ENCODE measurements at places on chromosomes 12 and 14. TPM values are rescaled to one million over a fixed set of nuclear protein-coding genes. Genes with fewer than 3 reads are reported as not detected.

DNA sequence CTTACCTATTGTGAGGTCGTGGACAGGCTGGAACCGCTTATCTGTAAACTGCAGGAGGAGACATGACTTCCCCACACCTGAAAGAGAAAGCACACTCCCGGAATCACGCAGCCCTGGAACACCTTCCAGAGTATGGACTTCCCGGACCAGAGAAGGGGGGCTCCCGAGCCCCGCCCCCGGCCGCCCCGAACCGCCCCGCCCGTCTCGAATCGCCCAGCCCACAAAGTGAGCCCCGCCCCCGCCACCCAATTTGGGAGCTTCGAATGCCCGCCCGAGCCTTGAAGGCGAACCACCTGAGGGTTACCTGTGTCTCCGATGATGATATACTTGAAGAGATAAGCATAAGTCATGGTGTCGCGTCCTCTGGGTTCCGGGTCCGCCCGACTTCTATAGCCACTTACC, 235 bp downstream of the RAB2B start:
- H3K4me1 ChIP-seq: peaks cover 31% of the 10 kb centered on the region
- peak overlapping the region; percentile 99 for H3K4me3 ChIP-seq
- DNase-seq: no peak
- H3K27ac ChIP-seq: peak overlapping the region; percentile 95

Gene PPFIA2
- total RNA-seq: not detected

Gene MLF2
- 141 TPM for total RNA-seq

Gene HOXC10
- total RNA-seq: not detected

GRCh38 chr12:82857911-82858533, 171.3 kb downstream of the TMTC2 start:
- H3K36me3 ChIP-seq: peaks cover 11% of the 10 kb centered on the region
- H3K4me3 ChIP-seq: no peak overlapping the region
- H3K27ac ChIP-seq: no peak overlapping the region
- DNase-seq: no peak
- no peaks in the 10 kb centered on the region for H3K27me3 ChIP-seq
- H3K4me1 ChIP-seq: no peaks in the 10 kb centered on the region

GRCh38 chr14:77125281-77125801, 16.2 kb downstream of the ZDHHC22 start:
- H3K27ac ChIP-seq: peak overlapping the region; percentile 30
- H3K4me3 ChIP-seq: peak overlapping the region; percentile 57
- no peaks in the 10 kb centered on the region for H3K36me3 ChIP-seq
- peaks cover 2% of the 10 kb centered on the region for H3K27me3 ChIP-seq
- DNase-seq: no peak

GRCh38 chr14:76937181-76938091, 91.1 kb downstream of the IRF2BPL start:
- no peak overlapping the region for H3K27ac ChIP-seq
- H3K4me1 ChIP-seq: peaks cover 15% of the 10 kb centered on the region
- no peak overlapping the region for H3K4me3 ChIP-seq
- H3K27me3 ChIP-seq: no peaks in the 10 kb centered on the region
- H3K36me3 ChIP-seq: no peaks in the 10 kb centered on the region

All from activated CD4-positive, alpha-beta memory T cell treated with anti-CD3 and anti-CD28 coated beads for 36 hours (primary cell).